ENCODE measurements at places on chromosomes 4 and X. TPM values are rescaled to one million over a fixed set of nuclear protein-coding genes. Genes with fewer than 3 reads are reported as not detected.

Gene ODAPH
- not detected for polyA plus RNA-seq

Gene KLF8
- polyA plus RNA-seq, result 9.5 TPM

Gene ASB12
- 0.46 TPM for polyA plus RNA-seq

Gene SPP1
- 20.8 TPM for polyA plus RNA-seq

Gene PHOX2B
- polyA plus RNA-seq, result not detected

Gene CCNQ
- 16.8 TPM for polyA plus RNA-seq

- no peak for DNase-seq
Measured at GRCh38 chr4:1799387-1800375, 6.6 kb downstream of the FGFR3 start.

DNA sequence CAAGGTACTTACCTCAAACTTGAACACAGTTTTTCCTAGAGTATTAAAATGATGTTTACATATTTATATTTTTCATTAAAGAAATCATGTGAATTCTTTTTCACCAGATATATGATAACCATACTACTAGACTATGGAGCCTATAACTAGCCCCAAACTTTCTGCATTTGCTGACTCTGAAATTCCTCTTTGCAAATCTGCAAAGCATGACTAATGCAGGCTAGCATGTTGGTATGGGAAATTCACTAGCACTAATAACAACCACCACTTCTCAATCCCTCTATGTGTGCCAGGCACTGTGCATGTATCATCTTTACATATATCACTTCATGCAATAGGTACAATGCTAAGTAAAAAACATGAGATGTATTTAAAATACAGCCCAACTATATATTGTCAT lies 51.1 kb downstream of the SLC10A7 start:
- no peak for DNase-seq

DNA sequence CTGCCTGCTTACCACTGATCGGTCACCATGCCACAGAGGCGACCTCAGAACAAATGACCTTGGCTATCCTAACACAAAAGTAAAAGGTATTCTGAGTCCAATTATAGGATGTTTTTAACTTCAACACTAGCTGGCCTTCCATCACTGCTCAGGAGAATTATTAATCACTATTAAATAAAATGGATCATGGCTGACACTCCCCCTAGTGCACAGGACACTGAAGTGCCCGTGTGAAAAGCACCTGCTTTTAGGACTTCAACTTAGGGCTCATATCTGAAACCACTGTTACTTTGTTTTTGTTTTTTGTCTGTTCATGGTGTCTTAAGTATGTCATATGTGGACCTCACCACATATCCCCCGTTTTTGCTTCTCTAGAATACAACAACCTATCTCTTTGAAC lies 33.9 kb downstream of the STX18 start:
- DNase-seq, result no peak

- no peak for DNase-seq
Measured at GRCh38 chr4:142567620-142568451, 278.3 kb downstream of the INPP4B start.

DNA sequence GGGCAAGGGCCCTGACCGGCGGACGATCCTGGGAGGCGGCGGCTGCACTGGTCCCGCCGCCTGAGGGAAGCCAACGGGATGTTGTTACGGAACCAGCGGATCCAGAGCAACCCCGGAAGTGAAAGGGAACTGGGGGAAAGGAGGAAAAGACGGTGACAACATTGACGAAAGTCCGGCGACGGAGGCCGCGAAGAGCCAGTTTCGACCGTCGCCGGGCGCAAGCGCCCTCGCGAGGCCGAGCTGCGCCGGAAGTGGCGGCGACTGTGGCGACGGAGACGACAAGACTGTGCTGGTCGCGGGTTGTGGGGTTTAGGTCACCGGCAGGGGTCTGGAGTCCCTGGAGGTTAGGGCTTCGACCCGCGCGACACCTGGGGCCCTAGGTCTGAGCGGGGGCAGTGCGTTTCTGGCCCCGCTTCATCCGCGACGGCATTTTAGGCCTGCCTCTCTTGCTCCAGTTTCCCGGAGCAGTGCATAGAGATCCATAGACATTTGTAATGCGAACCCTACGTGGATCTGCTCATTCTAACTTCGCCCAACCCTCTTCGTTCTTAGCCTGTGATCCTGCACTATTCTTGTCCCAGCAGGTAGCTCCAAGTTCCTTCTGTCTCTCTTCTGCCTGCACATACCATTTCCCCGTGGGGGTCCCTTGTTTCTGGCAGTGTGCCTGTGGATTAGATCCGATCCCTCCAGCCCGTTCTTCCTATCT lies at the start of gene BOD1L1:
Gene BOD1L1 (minus strand): TSS at position 120 of the 706 bp plus-strand sequence. CDS start 138 bp downstream, outside the sequence.
- DNase-seq, result peak; percentile 83

GRCh38 chr4:163484906-163485305 lies 9.6 kb upstream of the TMA16 start:
- DNase-seq, result no peak

DNA sequence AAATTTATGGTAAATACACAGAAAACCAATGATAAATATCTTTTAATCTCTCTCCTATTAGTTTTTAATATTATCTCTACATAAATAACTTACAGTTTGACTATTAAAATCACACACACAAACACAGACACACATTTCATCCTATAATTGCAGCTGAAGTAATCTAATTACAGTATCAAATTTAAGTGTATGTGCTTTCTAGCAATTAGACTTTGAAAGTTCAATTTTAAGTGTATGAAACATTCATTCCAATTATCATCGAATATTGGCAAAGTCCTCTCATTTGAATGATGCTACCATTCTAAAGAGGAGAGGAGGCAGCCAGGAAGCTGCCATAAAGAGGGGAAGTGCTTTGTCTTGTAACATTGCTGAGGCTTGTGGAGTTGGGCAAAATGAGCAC lies 221.2 kb upstream of the PABPC4L start:
- DNase-seq, result no peak

DNA sequence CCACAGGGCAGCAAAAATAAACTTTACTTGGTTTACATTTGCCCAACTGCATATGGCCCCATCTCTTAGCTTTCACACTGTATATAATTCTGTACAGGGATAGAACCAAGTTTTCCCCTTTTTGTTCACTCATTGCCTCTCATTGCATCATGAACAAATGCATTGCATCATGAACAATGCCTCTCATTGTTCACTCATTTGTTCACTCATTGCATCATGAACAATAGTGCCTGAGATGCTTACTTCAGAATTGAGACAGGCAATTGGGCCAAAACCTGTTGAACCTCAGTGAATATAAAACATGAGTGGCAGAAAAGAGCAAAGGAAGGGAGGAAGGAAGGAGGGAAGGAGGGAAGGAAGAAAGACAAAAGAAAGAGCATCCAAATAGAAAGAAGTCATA lies 98.2 kb downstream of the SOWAHB start:
- DNase-seq, result no peak

- no peak for DNase-seq
Measured at GRCh38 chrX:139091066-139091465, 379.5 kb upstream of the FGF13 start.

GRCh38 chrX:102833136-102833535 lies 103.9 kb upstream of the RAB40AL start:
- DNase-seq, result no peak

DNA sequence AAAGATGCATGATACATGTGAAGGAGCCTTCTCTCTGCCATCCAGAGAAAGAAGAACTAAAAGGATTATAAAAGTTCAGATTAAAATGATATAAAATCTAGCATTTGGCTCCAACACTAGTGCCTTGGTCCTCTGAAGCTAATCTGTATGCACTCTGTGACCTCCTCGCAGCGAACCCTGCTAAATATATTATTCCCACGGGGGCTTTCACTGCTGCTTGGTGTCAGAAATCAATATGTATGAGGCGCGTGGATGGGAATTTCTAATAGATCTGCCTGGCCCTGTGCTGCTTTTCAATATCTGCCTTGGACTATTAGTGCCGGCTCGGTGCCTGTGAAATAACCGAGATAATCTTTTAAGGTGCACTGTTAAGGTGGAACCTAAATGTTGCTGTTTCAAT lies 69.7 kb downstream of the CXXC4 start:
- no peak for DNase-seq

- no peak for DNase-seq
Measured at GRCh38 chr4:139275281-139275735, 4.7 kb downstream of the MGARP start.

DNA sequence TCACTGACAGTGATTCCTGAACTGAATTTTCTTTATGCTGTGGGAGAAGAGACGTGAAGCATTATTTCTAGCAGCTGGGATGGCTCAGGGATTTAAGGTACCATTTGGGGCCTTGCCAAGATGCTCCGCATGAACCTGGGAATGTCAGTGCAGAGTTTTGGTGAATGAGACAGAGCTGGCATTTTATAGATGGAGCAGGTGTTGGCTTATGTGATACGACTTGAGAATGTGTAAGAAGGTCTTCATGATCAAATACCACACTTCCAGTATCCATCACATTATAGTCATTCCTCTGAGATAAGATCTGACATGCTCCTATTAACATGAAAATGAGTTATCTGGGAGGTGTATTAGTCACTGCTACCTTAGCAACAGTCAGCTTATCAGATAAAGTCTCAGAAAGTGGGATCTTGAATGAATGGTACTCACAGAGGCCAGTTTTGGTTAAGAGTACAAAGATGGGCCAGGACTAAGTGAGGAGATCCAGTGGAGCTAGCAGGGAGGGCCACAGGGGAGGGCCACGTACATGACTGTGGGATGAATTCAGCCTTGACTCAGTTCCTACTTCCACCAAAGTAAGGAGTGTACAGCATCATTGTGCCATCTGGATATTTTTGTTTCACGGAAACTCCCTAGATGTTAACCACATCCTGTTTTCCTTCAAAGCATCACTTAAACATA lies 116.7 kb downstream of the SPCS3 start:
- no peak for DNase-seq

- DNase-seq, result no peak
Measured at GRCh38 chr4:19051831-19052230, 1030.3 kb upstream of the LCORL start.

DNA sequence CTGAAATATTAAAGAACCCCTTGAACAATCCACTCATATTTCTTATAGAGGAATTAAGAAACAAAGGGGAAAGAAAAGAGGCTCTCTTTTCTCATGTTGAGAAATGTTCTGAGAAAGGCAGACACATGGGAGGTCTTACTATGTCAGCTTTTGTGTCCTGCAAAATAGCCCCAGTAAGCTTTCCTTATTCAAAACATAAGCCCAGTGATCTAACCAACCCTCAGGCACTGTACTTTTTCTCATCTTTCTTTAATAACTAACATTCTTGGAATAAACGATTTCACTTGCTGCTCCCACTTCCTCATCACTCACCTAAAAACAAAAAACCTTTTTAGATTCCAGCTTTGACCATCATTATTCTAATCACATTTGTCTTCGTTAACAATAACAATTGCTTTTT lies 115.9 kb downstream of the GLRA3 start:
- DNase-seq, result no peak

Data from ovary (tissue), 10 donors.